ENCODE measurements at places on chromosomes 6 and 20.

- peaks cover 25% of the 10 kb centered on the region for H3K27me3 ChIP-seq
- H3K27ac ChIP-seq = no peak overlapping the region
- no peaks in the 10 kb centered on the region for H3K4me1 ChIP-seq
- no peak for DNase-seq
- H3K36me3 ChIP-seq = peaks cover 8% of the 10 kb centered on the region
Observed at GRCh38 chr20:745683-746301, 22.5 kb downstream of the SLC52A3 start.

GRCh38 chr20:4883546-4883945, 117.8 kb downstream of the SLC23A2 start:
- H3K4me1 ChIP-seq = peaks cover 24% of the 10 kb centered on the region
- H3K36me3 ChIP-seq = peaks cover 19% of the 10 kb centered on the region
- DNase-seq = no peak

DNA sequence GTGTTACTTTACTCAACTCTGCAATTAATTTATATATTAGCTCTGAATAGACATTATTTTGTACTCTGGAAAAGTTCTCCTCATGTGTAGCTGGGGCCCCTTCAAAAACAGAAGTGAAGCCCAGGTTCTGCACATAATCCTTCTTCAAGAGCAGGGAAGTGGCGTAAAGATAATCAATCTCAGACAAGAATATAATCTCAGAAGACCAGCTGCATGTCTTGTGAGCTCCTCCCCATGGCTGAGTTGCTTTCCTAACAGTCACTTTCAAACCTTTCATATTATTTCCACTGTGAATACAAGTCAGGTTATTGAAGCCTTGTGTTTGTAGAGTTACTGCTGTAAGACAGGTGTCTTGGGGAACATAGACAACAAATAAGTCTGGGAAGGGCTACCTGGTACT, 691.9 kb downstream of the RFPL4B start:
- peaks cover 8% of the 10 kb centered on the region for H3K4me1 ChIP-seq
- no peaks in the 10 kb centered on the region for H3K27me3 ChIP-seq
- no peak overlapping the region for H3K27ac ChIP-seq

GRCh38 chr6:144252259-144252658, 32.9 kb upstream of the UTRN start:
- DNase-seq = no peak
- no peak overlapping the region for H3K27ac ChIP-seq
- peaks cover 5% of the 10 kb centered on the region for H3K36me3 ChIP-seq
- no peak overlapping the region for H3K4me3 ChIP-seq

- no peak overlapping the region for H3K27ac ChIP-seq
- H3K4me1 ChIP-seq = peaks cover 16% of the 10 kb centered on the region
Observed at GRCh38 chr6:107235007-107235406, 119.7 kb upstream of the BEND3 start.

DNA sequence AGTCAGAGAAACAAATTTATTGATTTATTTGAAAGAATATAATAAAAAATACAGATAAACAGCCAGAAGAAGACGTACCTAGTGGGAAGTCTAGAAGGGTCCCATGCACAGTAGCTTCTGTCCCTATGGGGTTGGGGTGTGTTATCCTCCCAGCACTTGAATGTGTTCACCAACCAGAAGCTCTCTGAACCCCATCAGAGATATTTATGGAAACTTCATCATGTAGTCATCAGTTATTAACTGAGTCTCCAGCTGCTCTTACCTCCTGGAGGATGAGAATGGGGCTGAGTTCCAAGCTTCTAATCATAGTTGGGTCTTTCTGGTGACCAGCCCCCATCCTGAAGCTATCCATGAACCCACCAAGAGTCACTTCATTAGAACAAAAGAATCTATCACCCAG, 15.4 kb upstream of the USP45 start:
- DNase-seq = no peak
- H3K36me3 ChIP-seq = peaks cover 41% of the 10 kb centered on the region
- no peak overlapping the region for H3K27ac ChIP-seq

GRCh38 chr6:106181664-106182418, 95.7 kb downstream of the PRDM1 start:
- no peak for DNase-seq
- no peak overlapping the region for H3K27ac ChIP-seq
- peaks cover 11% of the 10 kb centered on the region for H3K36me3 ChIP-seq
- no peaks in the 10 kb centered on the region for H3K27me3 ChIP-seq
- peaks cover 6% of the 10 kb centered on the region for H3K4me1 ChIP-seq
- H3K4me3 ChIP-seq = no peak overlapping the region
